ENCODE measurements at places on chromosomes 12 and 14.
A peak's percentile ranks its signal among the peaks of the same experiment; 100 is the strongest.

- DNase-seq, result no peak
Observed at GRCh38 chr14:64701660-64702059, 2.6 kb upstream of the PLEKHG3 start.

DNA sequence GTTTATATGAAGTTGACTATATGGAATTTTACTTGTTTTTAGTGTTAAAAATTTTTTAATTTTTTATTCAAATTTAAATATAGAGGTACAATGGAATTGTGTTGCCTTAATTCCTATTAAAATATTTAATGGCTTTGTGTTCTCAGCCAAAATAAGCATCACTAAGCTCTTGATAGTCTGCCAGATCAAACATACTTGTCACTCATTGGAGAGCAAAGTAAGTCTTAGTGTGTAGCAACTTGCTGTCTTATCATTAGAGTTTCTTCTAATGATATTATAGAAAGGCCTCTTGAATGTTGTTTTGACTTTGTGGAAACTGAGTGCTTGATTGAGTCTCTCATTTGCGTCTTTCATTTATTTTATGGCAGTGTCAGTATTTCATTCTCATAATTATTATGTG is 10.7 kb downstream of the SFSWAP start:
- no peak for DNase-seq

DNA sequence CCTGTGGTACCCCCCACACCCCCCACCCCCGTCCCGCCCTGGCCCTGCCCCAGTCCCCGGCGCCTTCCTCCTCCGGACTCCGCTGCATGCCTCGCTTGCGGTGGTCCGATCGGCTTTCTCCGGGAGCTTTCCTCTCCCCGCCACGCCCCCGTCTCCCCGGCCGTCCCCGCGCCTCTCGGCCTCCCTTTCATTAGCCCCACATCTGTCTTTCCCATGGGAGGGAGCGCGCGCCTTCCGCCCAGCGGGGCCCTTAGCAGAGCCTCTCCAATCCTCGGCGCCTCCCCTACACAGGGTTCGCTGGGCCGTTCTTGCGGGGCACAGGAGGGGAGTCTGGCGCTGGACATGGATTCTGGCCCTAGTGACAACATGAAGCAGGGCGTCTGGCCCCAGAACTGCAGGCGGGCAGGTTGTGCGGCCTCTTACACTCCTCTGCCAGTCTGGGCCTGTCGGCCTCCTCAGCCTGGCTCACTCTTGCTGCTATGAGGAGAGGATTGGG is 1.5 kb upstream of the EFS start:
- DNase-seq, result no peak

GRCh38 chr14:104240434-104241157 is 102.2 kb downstream of the KIF26A start:
- DNase-seq, result no peak

- no peak for DNase-seq
Observed at GRCh38 chr12:128052331-128052730, 214.6 kb upstream of the TMEM132C start.

DNA sequence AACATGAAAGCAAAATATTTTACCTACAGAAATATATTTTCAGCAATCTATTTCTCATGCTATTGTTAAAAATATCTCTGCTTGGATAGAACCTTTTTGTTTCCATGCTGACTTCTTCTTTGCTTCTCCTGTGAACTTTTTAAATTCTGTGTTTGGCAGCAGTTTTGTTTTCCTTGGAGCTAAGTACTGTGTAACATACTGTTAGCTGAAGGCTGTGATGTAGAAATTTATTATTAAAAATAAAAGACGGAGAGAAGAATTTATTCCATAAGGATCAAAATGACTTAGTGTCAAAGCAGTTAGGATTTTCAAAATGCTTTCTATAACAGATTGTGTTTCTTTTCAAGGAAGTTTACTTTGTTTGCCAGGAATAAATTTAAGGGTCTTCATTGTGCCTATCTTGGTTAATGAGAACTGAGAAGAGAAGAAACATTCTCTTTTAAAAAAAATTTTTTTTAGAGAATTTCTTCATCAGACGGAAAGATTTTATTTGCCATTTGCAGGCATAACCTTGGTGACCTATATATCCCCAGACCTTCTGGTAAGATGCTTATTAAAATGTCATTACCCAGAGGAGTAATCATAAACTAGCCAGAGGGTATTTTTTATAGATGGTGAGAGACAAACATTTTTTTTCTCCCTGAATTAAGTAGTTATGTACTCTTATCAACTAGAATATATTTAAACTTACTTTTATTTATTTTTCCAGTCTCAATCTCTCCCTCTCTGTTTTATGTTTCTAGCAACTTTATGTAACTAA is 147.1 kb upstream of the SLCO1C1 start:
- DNase-seq, result no peak

GRCh38 chr14:104546591-104547309 is 32.8 kb upstream of the C14orf180 start:
- DNase-seq, result no peak

DNA sequence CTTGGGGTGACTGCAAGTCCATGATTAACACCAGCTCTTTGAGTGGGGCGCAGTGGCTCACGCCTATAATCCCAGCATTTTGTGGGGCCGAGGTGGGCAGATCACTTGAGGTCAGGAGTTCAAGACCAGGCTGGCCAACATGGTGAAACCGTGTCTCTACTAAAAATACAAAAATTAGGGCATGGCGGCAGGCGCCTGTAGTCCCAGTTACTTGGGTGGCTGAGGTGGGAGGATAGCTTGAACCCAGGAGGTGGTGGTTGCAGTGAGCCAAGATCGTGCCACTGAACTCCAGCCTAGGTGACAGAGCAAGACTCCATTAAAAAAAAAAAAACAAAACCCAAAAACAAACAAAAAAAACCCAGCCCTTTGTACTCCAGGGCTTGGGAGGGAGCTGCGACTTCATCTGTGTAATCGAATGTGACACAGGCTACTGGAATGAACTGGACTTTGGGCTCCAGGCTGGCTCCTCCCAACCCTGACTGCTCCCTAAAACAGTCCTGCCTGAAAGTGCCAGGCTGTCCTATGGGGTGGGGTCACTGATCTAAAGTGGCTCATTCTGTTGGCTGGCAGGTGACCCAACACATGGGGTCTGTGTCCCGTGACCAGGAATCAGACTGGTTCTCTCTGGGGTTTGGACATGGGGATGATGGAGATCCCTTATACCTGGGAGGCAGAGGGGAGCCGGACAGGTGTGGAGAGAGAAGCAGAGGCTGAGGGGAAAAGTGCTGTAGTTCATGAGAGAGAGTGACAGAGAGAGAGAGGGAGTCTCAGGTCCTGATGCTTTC is 9.3 kb upstream of the C12orf43 start:
- DNase-seq, result no peak

- no peak for DNase-seq
Observed at GRCh38 chr14:102965282-102965681, 42.8 kb downstream of the AMN start.

GRCh38 chr12:64740646-64741045 is 18.6 kb downstream of the GNS start:
- DNase-seq, result no peak

DNA sequence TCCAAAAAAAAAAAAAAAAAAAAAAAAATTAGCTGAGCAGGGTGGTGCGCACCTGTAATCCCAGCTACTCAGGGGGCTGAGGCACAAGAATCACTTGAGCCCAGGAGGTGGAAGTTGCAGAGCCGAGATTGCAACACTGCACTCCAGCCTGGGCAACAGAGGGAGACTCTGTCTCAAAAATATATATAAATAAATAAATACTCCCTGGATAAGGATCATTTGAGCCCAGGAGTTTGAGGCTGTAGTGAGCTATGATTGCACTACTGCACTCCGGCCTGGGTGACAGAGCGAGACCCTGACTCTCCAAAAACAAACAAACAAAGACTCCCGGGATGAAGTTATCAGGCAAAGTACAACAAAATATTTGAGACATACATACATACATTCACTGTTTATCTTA is 3.3 kb upstream of the NAA25 start:
- no peak for DNase-seq

GRCh38 chr12:113238309-113238708 is 17.0 kb downstream of the TPCN1 start:
- DNase-seq, result no peak

DNA sequence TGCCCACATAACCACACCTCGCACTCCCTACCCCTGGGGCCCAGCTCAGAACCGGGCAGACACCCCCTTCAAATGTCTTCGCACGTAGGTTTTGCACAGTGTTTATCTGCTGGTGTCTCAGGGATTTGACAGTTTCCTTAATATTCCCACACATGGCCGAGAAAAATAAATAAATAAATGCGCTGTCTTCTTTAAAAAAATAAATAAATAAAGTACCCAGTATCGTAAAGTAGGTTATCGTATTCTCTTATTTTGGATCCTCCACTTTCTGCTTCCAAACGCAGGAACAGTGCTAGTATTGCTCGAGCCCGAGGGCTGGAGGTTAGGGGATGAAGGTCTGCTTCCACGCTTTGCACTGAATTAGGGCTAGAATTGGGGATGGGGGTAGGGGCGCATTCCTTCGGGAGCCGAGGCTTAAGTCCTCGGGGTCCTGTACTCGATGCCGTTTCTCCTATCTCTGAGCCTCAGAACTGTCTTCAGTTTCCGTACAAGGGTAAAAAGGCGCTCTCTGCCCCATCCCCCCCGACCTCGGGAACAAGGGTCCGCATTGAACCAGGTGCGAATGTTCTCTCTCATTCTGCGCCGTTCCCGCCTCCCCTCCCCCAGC is 710 bp upstream of the FOS start:
- no peak for DNase-seq

DNA sequence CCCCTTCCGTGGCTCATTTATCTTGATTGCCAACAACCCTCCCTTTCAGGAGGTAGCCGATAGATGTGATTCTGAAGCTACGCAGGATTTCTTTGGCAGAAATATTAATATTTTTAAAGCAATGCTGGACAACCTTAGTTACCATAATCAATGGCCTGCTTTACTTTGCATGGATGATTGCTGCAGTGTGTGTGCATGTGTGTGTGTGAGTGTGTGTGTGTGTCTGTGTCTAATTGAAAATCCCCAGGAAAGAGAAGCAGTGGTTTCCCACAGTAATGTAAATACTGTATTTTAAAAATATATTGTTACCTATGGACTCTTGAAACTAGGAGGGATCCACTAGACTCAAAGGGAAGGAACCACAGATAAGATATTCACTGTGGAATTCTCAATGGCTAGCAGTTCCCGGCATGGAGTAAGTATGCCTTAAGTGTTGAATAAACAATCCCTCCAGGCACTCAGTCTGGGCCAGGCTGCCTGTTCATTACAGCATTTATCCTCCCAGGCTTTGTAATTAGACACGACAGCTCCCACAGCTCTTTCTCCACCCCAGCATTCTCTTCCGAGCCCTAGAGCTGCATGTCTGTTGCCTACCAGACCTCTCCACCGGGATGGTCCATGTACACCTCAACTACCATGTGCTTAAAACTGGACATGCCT is 22.5 kb upstream of the C14orf132 start:
- no peak for DNase-seq

DNA sequence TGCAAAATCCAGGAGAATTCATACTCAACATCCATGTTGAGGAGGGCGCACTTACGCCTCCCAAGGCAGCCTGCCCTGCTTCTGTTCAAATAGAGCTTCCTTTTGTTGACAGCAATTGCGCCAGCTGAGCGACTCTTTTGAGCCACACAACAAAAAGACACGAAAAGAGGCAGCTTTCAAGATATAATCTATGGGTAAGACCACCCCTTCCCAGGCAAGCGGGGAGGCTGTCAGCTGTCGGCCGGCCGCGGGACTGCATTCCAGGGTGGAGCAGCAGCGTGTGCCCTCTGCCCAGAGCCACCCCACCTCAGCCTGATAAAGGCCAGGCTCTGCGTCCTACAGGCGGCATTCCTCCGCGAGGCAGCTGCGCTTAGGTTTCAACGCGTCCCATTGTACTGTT is 15.8 kb upstream of the STAB2 start:
- DNase-seq, result no peak

DNA sequence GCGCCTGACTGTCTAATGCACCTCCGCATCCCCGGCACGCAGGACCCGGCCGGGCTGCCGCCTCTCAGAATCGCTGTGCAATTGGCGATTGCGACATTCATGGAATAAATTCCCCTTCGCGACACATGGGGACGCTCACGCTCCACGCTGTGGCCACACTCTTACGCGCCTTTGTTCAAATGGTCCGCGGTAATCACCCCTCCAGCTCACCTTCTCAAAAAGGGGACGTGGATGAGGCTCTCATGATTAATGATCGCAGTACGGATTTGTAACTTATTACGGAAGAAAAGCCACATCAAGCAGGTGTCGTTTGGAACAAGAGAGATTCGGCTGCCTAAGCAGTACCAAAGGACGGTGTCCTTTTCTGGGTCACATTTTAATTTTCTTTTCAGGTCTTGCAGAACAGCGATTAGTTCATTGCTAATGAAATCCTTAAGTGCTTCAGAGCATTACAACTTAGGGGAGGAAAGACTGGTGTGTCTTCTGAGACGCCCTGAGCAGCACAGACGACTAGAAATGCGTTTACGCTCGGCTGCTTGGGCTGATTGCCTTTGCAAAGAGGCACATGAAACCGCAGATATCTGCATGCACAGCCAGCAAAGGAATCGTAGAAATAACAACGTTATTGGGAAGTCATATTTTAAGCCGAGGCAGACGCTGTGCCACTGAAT is 37.3 kb upstream of the ADGRD1 start:
- peak; percentile 28 for DNase-seq

DNA sequence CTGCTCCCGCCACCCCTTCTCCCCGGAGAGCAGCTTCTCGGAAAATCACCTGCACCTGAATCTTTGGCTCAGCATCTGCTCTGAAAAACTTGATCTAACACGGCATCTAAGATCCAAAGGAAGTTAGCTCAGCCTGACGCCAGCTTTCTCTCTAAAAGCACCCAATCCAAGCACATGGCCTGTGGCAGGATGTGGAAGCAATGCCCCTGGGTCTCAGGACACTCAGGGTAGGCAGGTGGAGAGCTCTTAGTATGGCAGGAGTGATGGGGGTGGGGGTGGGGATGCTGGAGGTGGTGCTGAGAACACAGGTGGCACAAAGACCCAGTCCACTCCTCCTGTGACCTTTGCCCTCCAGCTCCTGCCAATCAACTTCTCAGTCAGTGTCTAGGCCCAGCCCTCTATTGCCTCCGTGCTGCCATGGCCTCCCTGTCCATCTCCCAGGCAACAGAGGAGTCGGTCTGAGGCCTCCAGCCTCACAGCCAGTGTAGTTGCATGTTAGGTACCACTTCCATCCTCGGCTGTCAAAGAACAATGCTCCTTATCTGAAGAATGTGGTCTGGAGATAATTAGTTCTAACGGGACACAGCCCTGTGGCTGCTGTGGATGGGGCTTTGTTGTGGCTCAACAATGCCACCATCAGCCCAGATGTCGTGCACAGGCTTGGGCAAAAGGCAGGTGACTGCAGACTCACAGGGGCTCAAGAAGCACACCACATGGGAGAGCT is 180.0 kb upstream of the C14orf180 start:
- no peak for DNase-seq

- no peak for DNase-seq
Observed at GRCh38 chr12:81958406-81958805, 199.3 kb upstream of the PPFIA2 start.

- no peak for DNase-seq
Observed at GRCh38 chr14:59582161-59582560, 5.5 kb upstream of the CCDC175 start.

DNA sequence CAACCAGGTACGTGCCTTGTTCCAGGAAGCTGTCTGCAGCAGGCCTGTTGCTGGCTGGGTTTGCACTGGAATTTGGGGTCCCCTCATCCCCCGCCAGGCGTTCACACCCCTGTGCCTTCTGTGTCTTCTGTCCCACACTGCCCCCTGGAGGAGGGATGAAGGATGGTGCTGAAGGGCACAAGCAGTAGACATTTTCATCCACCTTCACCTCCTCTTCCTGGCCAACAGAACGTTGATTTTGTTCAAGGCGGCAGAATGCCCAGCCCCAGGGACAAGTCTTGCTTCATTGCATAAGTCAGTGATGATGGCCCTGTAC is 122.1 kb downstream of the CALM1 start:
- no peak for DNase-seq

GRCh38 chr12:109154451-109155438 is 38.4 kb downstream of the ACACB start:
- DNase-seq, result peak; percentile 22

Data from Panc1 (cell line).